ENCODE measurements at places on chromosomes 11 and 22.

DNA sequence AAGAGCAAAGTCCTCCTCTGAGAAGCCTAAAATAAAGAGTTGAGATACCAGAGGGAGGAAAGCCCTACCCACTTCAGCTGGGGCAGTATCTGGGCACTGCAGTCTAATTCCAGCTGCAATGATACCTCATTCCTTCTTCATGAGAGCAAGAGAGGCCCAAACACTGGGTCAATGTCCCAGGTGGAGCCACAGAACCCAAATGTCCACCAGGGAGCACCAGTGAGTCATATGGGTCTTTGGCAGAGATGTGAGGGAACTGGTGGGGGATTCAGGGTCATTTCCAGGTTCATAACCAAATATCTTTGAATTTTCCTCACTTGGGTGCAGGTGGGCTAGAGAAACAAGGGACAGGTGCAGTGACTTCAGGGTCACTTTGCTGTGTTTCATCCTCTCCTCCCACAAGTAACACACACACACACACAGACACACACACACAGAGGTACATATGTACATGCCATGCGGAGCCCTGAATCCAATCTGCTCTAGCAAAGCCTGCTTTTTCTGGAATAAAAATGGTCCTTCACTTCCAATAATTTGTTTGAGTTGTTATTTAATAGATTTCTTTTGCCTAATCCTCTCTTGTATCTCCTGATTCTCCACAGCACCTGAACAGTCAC, 585.4 kb downstream of the SOX6 start:
- peak; percentile 12 for DNase-seq

DNA sequence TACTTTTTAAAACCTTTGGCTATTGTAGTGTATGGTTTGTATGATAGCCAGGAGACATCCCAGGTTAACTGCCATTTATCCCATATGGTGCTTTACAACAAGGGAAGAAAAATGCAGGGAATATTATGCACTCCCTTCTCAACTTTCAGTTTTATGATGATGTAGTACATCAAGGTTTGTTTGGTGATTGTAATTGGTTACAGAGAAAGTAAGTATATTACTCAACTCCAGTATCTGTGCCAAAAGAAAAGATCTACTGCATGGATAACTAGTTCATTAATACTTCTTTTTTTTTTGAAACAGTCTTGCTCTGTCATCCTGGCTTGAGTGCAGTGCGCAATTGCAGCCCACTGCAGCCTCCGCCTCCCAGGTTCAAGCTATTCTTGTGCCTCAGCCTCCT, 65.3 kb downstream of the BCL2L13 start:
- no peak for DNase-seq

DNA sequence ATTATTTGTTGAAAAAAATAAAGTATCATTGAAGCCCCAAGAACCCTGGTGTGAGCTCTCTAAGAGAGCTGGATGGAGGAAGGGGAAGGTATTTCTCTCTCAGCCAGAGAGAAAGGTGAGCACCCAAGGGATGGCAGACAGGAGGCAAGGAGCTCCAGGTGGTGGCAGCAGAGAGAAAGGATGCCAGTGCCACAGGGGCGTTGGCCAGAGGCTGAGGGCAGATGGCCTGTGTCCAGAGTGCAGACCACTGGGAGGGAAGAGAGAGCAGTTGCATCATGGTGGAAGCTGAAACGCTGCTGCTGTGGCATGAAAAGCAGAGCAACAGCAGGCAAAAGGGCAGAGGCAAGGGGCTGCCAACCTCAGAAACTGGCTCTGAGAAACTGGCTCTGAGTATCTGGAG, 8.5 kb downstream of the SPON1 start:
- DNase-seq = peak; percentile 47

GRCh38 chr11:91264481-91264880, 960.1 kb upstream of the FAT3 start:
- no peak for DNase-seq

- DNase-seq = no peak
Measured at GRCh38 chr11:27381238-27381666, 18.2 kb upstream of the CCDC34 start.

GRCh38 chr22:29727131-29727523, 7.3 kb downstream of the CABP7 start:
- no peak for DNase-seq

GRCh38 chr11:19658344-19658743, 54.3 kb upstream of the NAV2 start:
- DNase-seq = no peak
